ENCODE measurements at places on chromosomes 12 and 14.

DNA sequence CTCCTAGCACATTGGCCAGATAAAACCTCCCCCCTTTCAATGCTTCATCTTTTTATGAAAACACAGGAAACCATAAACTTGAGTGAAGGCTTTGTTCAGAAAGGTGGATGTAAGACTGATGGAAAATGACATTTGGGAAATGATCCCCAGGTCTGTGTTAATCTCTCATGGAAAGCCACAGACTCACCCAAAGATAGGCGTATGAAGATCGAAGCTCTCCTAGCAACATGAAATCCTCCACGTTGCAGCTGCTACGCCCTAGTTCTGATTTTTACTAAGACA lies 63.4 kb upstream of the PTGR2 start:
- no peaks in the 10 kb centered on the region for H3K27me3 ChIP-seq
- H3K4me3 ChIP-seq: peak overlapping the region; percentile 89
- no peak for DNase-seq
- peaks cover 50% of the 10 kb centered on the region for H3K4me1 ChIP-seq
- no peaks in the 10 kb centered on the region for H3K36me3 ChIP-seq

- no peak overlapping the region for H3K27ac ChIP-seq
- no peak overlapping the region for H3K4me3 ChIP-seq
- no peaks in the 10 kb centered on the region for H3K27me3 ChIP-seq
- H3K36me3 ChIP-seq: no peaks in the 10 kb centered on the region
Measured at GRCh38 chr14:70183991-70184390, 4.8 kb downstream of the SLC8A3 start.

- H3K4me1 ChIP-seq: peaks cover 14% of the 10 kb centered on the region
- H3K27ac ChIP-seq: no peak overlapping the region
- no peak for DNase-seq
- H3K36me3 ChIP-seq: peaks cover 31% of the 10 kb centered on the region
- no peaks in the 10 kb centered on the region for H3K27me3 ChIP-seq
Measured at GRCh38 chr12:47785887-47786661, 13.0 kb downstream of the SLC48A1 start.

DNA sequence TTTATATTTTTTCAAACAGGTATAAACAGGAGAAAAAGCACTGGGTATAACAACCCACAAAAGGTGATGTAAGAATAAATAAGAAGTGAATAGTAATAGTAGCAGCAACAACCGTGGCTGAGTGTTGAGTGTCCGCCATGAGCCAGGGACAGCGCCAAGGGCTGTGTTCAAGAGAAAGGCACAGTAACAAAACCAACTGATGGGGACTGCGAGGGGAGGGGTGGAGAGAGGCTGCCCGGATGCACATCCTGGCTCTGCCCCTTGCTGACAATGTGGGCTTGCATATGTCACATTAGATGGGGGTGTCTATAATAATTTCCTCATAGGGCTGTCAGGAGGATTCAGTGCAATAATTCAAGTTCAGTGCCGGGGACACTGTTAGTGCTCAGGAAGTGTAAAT lies 912.4 kb downstream of the VRK1 start:
- no peak overlapping the region for H3K27ac ChIP-seq
- DNase-seq: no peak
- H3K36me3 ChIP-seq: no peaks in the 10 kb centered on the region

GRCh38 chr14:80212023-80212397 lies 706 bp upstream of the DIO2 start:
- peaks cover 7% of the 10 kb centered on the region for H3K4me1 ChIP-seq
- H3K27ac ChIP-seq: no peak overlapping the region
- peak; percentile 63 for DNase-seq

- H3K4me3 ChIP-seq: no peak overlapping the region
- no peaks in the 10 kb centered on the region for H3K27me3 ChIP-seq
- H3K27ac ChIP-seq: no peak overlapping the region
- peaks cover 16% of the 10 kb centered on the region for H3K36me3 ChIP-seq
- H3K4me1 ChIP-seq: peaks cover 29% of the 10 kb centered on the region
Measured at GRCh38 chr12:32149489-32149888, 42.8 kb downstream of the BICD1 start.

- peaks cover 13% of the 10 kb centered on the region for H3K4me1 ChIP-seq
- peak; percentile 88 for DNase-seq
- no peak within 1 kb of the TSS for H3K27ac ChIP-seq
- no peaks in the 10 kb centered on the region for H3K36me3 ChIP-seq
- H3K27me3 ChIP-seq: no peaks in the 10 kb centered on the region
- H3K4me3 ChIP-seq: peak within 1 kb of the TSS; percentile 71
Measured at GRCh38 chr12:57632958-57633840, at the start of gene B4GALNT1. TSS of gene B4GALNT1 (minus strand) at chr12:57633201. CDS start at chr12:57632132, 1,069 bp downstream.

DNA sequence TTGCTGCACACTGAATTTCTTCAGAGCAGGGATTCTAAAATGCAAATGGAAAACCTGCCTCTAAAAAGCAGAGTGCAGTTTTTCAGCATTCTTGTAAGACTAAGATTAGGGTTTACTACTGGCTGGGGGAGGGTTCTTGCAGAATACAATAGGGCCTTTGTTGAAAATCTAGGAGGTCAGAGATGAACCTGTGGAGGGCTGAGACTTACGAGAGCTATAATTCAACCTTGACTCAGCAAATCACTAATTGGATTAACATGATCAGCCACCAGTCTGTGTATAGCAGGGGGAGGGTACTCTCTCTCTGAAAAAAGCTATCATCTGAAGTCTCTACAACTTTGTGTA lies 92.6 kb upstream of the HIF1A start:
- no peaks in the 10 kb centered on the region for H3K36me3 ChIP-seq
- DNase-seq: peak; percentile 68
- peaks cover 56% of the 10 kb centered on the region for H3K4me1 ChIP-seq
- peak overlapping the region; percentile 93 for H3K27ac ChIP-seq
- no peaks in the 10 kb centered on the region for H3K27me3 ChIP-seq
- peak overlapping the region; percentile 56 for H3K4me3 ChIP-seq

DNA sequence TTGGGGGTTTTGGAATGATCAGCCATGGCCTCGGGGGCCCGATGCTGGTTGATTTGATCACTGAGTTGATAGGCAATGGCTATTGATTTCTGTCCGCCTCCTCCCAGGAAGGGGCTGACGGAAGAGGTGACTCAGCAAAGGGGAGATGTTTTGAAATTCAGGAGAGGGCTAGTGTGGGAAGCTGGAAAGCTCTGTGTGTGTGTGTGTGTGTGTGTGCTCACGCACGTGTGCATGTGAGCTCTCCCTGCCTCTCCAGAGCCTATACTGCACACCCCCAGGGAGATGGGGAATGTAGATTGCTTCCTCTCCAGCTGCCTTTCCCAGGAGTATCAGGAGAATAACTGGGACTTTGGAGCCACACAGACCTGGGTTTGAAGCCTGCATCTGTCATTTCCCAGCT lies 184.9 kb upstream of the MYL2 start:
- H3K27me3 ChIP-seq: no peaks in the 10 kb centered on the region
- no peak for DNase-seq
- H3K4me3 ChIP-seq: no peak overlapping the region
- H3K27ac ChIP-seq: no peak overlapping the region
- H3K36me3 ChIP-seq: no peaks in the 10 kb centered on the region

- no peak overlapping the region for H3K4me3 ChIP-seq
- no peak overlapping the region for H3K27ac ChIP-seq
- no peaks in the 10 kb centered on the region for H3K36me3 ChIP-seq
Measured at GRCh38 chr12:26359576-26359975, 164.2 kb downstream of the SSPN start.
